SJCRH30 (cell line): ENCODE measurements at places on chromosomes 5 and 9.
A peak's percentile ranks its signal among the peaks of the same experiment; 100 is the strongest.

DNA sequence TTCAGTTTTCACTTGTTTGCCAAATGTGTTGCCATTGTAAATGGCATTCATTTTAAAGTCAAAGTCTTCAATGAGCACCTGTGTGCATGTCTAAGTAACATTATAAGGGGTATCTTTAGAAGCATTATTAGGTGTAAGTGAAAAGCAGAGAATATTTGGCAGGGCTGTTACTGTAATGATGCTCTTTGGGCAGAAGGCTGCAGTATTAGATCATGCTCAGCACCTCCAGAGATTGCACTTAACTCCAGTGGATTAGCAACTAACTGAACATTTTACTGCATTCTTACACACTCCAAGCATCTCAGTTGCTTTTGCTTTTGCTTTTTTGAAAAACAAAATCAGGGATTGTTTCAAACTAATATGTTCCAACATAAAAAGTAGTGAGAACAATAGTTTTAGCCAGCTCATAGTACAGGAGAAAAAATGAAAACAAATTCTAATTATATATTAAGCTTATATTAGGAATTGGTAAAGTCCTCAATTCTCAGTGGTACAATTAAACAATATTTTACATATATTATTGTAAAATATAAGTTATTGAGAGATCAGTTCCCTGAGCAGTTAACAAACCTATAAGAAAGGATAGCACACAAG lies 1740.9 kb upstream of the CDH9 start:
- H3K36me3 ChIP-seq, result no peaks in the 10 kb centered on the region
- H3K4me3 ChIP-seq, result no peak overlapping the region
- no peak overlapping the region for H3K27ac ChIP-seq
- no peaks in the 10 kb centered on the region for H3K4me1 ChIP-seq

- H3K27ac ChIP-seq, result no peak overlapping the region
- no peaks in the 10 kb centered on the region for H3K4me1 ChIP-seq
- H3K36me3 ChIP-seq, result no peaks in the 10 kb centered on the region
These were observed 9.4 kb downstream of the ERAP2 start for GRCh38 chr5:96885518-96886338.

DNA sequence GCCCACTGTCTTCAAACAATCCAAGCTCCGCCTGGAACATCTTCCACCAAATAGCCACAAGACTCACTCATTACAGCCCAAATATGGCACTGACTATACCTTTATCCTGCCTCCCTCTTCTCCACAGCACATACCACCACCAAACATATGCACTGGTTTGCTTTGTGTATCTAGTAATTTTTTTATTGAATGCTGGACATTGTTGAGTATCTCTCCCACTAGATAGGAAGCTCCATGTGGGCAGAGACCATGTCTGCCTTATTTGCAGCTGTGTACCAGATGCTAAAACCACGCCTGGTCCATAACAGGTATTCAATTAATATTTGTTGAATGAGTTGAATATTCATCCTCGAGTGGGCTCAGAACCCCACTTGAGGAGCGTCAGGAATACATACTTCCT lies 67.2 kb upstream of the FUBP3 start:
- no peak overlapping the region for H3K4me3 ChIP-seq
- no peak overlapping the region for H3K27ac ChIP-seq
- no peaks in the 10 kb centered on the region for H3K36me3 ChIP-seq
- H3K4me1 ChIP-seq, result 0 out of 2 replicates have a peak, but pooled peaks cover 2% of the 10 kb centered on the region

DNA sequence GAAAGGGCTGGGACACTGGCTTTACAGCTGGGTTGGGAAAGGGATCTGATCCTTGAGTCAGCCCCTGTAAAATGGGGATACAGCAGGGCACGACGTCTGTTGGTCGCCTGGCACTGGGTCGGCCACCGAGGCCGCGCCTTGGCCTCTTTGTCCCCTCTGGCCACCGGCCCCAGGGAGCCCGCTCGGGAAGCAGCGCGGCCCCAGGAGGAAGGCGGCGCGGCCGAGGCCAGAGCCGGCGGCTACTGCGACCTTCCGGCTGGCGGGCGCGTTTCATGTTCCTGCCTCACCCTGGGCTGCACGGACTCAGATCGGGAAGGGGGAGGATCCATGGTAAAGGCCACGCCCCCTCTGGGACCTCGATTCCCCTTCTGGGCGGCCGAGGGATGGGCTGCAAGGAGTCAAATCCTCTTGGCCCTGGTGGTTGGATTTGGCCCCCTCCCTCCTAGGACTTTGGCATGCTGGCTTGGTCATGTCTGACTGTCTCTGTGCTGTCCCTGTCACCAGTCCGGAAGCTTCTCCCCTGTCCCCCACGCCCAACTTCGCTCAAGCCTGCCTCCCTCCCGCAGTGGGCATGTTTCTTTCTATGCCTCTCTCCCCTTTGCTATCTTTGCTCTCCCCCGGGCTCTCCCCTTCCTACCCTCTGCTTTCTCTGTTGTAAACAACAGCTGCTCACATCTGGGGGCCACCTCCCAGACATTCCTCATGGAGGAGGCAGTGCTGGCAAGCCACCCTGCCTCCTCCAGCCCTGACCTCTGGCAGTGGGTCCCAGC lies 25.8 kb downstream of the FPGS start:
- no peak overlapping the region for H3K4me3 ChIP-seq
- H3K4me1 ChIP-seq, result peaks cover 4% of the 10 kb centered on the region
- H3K27me3 ChIP-seq, result no peaks in the 10 kb centered on the region
- peaks cover 22% of the 10 kb centered on the region for H3K36me3 ChIP-seq
- no peak for DNase-seq
- no peak overlapping the region for H3K27ac ChIP-seq

DNA sequence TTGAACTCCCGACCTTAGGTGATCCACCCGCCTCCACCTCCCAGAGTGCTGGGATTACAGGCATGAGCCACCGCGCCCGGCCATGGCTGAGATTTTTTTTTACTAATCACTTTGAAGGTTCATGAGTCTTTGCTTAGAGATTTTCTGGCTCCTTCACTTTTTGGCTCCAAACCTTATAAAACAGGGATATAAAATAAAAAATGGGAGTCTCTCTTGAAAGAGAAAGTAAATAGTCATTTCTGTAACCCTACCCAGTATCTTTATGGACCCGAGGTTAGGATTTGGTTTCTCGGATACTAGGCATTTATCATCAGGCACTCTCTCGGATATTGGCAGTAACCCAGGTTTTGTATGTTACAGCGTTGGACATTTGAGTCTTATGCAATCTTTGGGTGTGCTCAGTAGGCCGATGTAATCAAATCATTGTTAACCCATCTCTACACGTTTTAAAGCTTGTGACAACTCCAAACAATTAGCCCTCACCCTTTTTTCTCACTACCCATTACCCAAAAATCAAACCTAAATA lies 25.3 kb downstream of the STXBP1 start:
- H3K4me1 ChIP-seq, result no peaks in the 10 kb centered on the region; the same call in 1 of the 2 replicates
- peaks cover 3% of the 10 kb centered on the region; the same call in 1 of the 2 replicates for H3K27me3 ChIP-seq
- no peak overlapping the region for H3K27ac ChIP-seq
- peak; percentile 29 for DNase-seq
- no peaks in the 10 kb centered on the region for H3K36me3 ChIP-seq

DNA sequence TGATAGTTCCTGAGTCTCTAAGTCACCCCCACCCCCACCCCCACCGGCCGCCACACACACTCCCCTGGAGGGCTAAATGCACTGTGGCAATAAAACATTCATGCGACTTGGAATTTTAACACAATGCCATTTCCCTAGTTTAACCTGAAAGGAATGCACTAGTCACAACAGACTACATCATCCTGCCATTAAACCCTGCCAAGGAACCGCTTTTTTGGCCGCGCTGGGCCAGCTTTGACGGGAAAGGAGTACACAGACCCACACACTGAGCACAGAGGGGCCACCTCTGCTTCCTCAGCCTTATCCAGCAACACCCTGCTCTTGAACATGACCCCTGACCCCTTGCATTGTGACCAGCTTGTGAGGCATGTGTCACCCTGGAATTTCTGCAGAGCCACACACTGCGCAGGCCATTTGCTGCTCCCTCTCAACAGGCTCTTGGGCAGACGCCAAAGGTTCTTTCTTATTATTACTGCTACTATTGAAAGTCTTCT lies 165.3 kb downstream of the BNC2 start:
- peak; percentile 86 for DNase-seq
- peak overlapping the region; percentile 90 for H3K27ac ChIP-seq
- H3K4me1 ChIP-seq, result peaks cover 16% of the 10 kb centered on the region
- peak overlapping the region; percentile 55 for H3K4me3 ChIP-seq
- no peaks in the 10 kb centered on the region for H3K27me3 ChIP-seq
- no peaks in the 10 kb centered on the region for H3K36me3 ChIP-seq

GRCh38 chr5:150085950-150086715 lies at the start of gene CSF1R:
CSF1R (minus strand) TSS chr5:150086554; CDS start chr5:150086427, 127 bp downstream.
- H3K36me3 ChIP-seq, result no peaks in the 10 kb centered on the region
- DNase-seq, result no peak
- no peak within 1 kb of the TSS for H3K4me3 ChIP-seq
- H3K27me3 ChIP-seq, result peaks cover 12% of the 10 kb centered on the region

DNA sequence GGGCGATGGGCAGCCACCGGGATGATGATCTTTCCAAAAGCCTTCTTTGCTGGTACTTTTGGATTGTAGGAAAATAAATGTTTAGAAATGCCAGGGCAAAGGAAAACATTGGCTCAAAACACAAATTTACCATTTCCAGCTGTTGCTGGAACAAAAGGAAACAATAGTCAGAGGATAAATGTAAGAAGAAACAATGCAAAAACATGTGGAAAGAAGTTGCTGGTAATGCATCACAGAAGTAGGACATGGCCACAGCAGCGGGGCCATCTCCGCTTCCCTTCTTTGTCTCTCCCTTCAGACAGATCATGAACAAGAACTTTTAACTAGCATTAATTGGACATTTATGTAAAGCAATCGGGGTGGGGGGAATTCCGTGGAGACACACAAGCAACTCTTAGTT lies 184.5 kb downstream of the EBF1 start:
- no peaks in the 10 kb centered on the region for H3K36me3 ChIP-seq
- no peaks in the 10 kb centered on the region for H3K27me3 ChIP-seq
- no peak overlapping the region for H3K27ac ChIP-seq
- H3K4me1 ChIP-seq, result no peaks in the 10 kb centered on the region

DNA sequence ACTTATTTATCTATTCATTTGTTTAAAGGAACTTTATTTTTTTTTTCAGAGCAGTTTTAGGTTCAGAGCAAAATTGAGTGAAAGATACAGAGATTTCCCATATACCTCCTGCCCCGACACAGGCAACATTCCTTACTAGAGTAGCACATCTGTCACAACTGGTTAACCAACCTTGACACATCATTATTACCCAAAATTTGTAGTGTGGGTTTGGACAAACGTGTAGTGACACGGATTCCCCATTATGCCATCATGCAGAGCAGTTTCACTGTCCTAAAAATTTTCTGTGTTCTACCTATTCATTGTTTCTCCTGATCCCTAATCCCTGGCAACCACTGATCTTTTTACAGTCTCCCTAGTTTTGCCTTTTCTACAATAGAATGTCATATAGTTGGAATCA lies 57.3 kb upstream of the LHFPL2 start:
- no peak overlapping the region for H3K4me3 ChIP-seq
- no peaks in the 10 kb centered on the region for H3K27me3 ChIP-seq
- H3K4me1 ChIP-seq, result no peaks in the 10 kb centered on the region
- DNase-seq, result no peak
- H3K36me3 ChIP-seq, result no peaks in the 10 kb centered on the region

DNA sequence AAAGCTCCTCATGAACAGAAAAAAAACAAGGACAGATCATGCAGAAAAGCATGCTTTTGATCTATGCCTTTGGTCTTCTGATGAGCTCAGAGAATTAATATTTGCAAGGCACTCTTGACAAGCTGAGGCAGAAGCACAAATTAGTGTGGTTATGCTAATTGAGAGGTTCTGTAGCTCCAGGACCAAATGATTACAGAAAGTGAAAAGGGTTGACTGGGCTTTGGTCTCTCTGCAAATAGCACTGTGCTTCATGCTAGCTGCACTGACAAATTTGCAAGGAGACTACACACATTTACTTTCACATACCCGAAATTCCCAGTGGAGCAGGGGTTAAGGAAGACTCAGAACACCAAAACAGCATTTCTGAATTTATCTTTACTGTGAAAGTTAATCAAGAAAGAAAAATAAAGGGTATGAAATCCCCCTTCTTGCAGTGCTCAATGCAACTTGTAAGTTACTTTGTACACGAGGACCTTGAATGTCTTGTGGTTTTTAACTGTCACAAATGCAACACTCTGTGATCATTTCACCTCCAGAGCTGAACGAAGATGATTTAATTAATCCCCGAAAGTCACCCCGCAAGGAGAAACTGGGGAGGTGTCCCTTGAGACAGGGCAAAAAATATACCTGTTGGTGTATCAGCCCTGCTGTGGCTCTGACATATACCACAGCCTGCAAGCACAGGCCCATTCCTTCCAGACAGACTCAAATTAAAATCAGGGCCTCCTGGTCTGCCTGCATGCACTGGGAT lies 11.9 kb downstream of the RAPGEF1 start:
- H3K27ac ChIP-seq, result no peak overlapping the region
- H3K27me3 ChIP-seq, result no peaks in the 10 kb centered on the region
- DNase-seq, result no peak
- H3K36me3 ChIP-seq, result peaks cover 14% of the 10 kb centered on the region
- H3K4me1 ChIP-seq, result peaks cover 45% of the 10 kb centered on the region

- H3K27me3 ChIP-seq, result no peaks in the 10 kb centered on the region; the same call in 1 of the 2 replicates
- H3K4me1 ChIP-seq, result no peaks in the 10 kb centered on the region; the same call in 1 of the 2 replicates
- no peak overlapping the region for H3K27ac ChIP-seq
These were observed 672 bp upstream of the ITGA2 start for GRCh38 chr5:52988335-52989024.

- no peaks in the 10 kb centered on the region for H3K27me3 ChIP-seq
- no peaks in the 10 kb centered on the region for H3K36me3 ChIP-seq
- DNase-seq, result no peak
- no peak overlapping the region for H3K4me3 ChIP-seq
- no peaks in the 10 kb centered on the region for H3K4me1 ChIP-seq
These were observed 267.0 kb upstream of the NUDT12 start for GRCh38 chr5:103829585-103829984.

- no peaks in the 10 kb centered on the region for H3K36me3 ChIP-seq
- H3K27me3 ChIP-seq, result 0 out of 2 replicates have a peak, but pooled peaks cover 6% of the 10 kb centered on the region
- DNase-seq, result peak; percentile 19
- H3K4me1 ChIP-seq, result peaks cover 3% of the 10 kb centered on the region; the same call in 1 of the 2 replicates
These were observed 108.7 kb downstream of the MAST4 start for GRCh38 chr5:66704790-66705425.

GRCh38 chr9:97766092-97766491 lies 69.0 kb upstream of the XPA start:
- no peak for DNase-seq
- no peak overlapping the region for H3K4me3 ChIP-seq
- H3K27ac ChIP-seq, result no peak overlapping the region
- peaks cover 8% of the 10 kb centered on the region; the same call in 1 of the 2 replicates for H3K27me3 ChIP-seq

- H3K27ac ChIP-seq, result no peak within 1 kb of the TSS
- H3K4me1 ChIP-seq, result no peaks in the 10 kb centered on the region
- H3K4me3 ChIP-seq, result no peak within 1 kb of the TSS
- no peaks in the 10 kb centered on the region for H3K36me3 ChIP-seq
- H3K27me3 ChIP-seq, result no peaks in the 10 kb centered on the region
- DNase-seq, result no peak
These were observed at the start of gene GNA14 for GRCh38 chr9:77648234-77649108. GNA14 (minus strand) TSS chr9:77648322; CDS start chr9:77647793, 529 bp downstream.

- H3K4me3 ChIP-seq, result no peak overlapping the region
- DNase-seq, result peak; percentile 88
- peak overlapping the region; percentile 96 for H3K27ac ChIP-seq
- no peaks in the 10 kb centered on the region for H3K27me3 ChIP-seq
- H3K4me1 ChIP-seq, result peaks cover 68% of the 10 kb centered on the region
- H3K36me3 ChIP-seq, result no peaks in the 10 kb centered on the region
These were observed 120.1 kb downstream of the BOD1 start for GRCh38 chr5:173496129-173496882.
